ENCODE measurements at places on chromosomes 3 and 15.

DNA sequence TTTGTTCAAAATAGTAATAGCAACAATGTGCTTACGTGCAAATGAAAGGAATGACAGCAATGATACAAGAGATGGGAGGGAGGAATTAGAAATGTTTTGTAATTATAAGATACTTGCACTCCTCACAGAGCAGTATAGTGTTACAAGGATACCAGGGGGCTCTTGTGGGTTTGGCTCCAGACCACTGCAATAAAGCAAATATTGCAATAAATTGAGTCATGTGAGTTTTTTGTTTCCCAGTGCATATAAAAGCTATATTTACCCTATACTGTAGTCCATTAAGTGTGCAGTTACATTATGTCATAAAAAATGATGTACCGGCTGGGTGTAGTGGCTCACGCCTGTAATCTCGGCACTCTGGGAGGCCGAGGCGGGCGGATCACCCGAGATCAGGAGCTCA lies 864.3 kb downstream of the NSUN3 start:
- DNase-seq = no peak

GRCh38 chr15:49428409-49429095 lies 5.5 kb downstream of the FGF7 start:
- DNase-seq = no peak

DNA sequence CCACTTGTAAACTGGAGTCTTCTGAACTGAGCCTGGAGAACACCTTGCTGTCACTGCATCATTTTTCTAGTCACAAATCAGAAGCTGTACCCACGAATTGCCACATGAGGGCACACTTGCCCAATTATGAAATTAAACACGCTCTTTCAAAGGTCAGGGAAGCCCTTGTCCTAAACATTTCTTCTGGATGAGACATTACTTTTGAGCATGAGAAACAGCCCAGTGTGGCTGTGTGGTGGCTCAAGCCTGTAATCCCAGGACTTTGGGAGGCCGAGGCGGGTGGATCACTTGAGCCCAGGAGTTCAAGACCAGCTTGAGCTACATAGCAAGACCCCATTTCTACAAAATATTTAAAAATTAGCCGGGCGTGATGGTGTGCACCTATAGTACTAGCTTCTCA lies 27.5 kb upstream of the CFAP161 start:
- peak; percentile 69 for DNase-seq

- no peak for DNase-seq
Observed at GRCh38 chr3:43279082-43279481, 7.3 kb upstream of the SNRK start.

GRCh38 chr3:55128225-55128823 lies 200.5 kb upstream of the LRTM1 start:
- no peak for DNase-seq

- DNase-seq = peak; percentile 26
Observed at GRCh38 chr3:124201786-124202185, 209.9 kb upstream of the ROPN1 start.
